ENCODE measurements at places on chromosomes 6 and 20.

- DNase-seq, result no peak
Observed at GRCh38 chr6:37289931-37290330, 32.0 kb upstream of the TMEM217 start.

DNA sequence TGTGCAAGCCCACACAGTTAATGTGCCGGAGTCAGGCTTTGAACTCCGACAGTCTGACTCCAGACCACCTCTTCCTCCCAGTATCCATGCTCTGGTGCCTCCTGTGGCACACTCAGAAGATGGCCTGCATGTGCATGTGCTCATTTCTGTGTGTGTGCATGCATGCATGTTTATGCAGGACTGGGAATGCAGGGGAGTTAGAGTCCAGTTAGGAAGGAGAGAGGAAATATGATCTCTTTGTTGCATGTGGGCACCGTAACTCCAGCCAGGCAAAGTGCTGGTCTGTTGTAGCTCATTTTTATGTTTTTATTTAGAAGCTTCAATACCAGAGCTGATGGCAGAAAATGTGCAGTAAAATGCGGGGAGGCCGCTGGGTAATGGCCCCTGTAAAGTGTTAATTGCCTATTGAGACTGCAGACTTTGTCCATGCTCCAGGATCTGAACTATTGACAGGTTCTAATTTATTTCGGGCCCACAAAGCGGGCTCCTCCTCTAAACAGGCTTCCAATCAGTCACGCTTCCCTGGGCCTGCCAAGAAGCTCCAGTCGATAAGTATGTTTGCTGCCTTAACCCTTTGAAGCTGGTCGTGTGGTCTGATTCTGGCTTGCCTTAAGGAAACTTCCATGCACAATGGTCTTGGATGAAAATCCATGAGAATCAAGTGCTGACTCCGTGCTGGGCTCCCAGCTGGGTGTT is 248.3 kb downstream of the DHX35 start:
- DNase-seq, result no peak

- no peak for DNase-seq
Observed at GRCh38 chr6:130600880-130601341, 226.3 kb upstream of the SMLR1 start.

GRCh38 chr6:147043994-147044477 is 160.2 kb upstream of the STXBP5 start:
- DNase-seq, result no peak

DNA sequence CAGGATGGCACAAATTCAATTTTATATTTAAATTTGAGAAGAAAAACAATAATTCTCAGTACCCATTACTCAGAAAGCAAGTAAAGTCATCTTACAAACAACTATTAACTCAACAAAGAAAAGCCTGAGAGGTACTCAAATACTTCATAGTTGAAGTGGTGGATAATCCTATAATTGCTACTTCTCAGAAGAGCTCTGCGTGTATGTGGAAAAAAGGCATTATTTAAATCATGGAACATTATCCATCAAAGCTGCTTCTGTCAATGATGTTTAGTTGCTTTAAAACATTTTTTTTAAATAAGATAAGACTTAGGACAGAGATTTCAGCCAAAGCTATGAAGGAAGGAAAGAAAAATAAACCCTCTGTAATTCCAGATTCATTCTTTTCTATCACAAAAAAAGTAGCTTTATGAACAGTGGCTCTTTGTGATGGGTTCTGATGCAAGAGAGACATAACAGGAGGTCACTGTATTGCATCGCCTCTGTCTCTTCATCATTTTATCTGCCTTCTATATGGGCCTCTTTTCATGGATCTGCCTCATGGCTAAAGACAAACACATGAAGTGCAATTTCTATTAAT is 367.9 kb upstream of the SLC35B3 start:
- DNase-seq, result no peak

- no peak for DNase-seq
Observed at GRCh38 chr20:36253036-36253435, 16.8 kb downstream of the AAR2 start.

DNA sequence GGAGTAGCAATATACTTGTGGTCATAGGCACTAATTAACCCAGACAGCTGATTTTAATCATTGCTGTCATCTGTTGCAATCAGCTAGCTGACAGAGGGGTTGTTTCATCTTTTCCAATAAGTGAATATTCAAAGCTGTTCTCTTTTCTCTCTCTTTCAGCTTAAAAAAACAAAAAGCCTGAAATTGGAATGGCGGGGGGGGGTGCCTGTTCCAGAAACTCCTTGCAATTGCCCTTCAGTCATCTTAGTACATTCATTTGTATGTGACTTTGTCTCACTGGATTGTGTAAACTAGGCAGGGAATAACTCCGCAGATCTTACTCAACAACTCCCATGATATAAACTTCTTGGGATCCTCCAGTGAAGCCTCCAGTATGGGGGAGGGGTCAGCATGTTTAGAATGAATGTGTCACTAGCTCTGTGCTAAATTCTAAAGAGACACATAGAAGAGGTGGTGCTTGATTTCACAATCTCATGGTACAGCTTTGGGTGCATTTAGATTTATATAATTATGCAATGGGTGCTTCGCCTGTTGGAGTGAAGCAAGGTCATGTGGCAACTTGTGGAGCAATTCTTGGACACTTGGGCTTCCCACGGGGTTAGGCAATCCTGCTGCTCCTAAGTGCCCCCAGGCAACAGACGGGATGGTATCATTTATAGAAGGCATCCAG is 40.1 kb downstream of the SLC24A3 start:
- DNase-seq, result peak; percentile 57

DNA sequence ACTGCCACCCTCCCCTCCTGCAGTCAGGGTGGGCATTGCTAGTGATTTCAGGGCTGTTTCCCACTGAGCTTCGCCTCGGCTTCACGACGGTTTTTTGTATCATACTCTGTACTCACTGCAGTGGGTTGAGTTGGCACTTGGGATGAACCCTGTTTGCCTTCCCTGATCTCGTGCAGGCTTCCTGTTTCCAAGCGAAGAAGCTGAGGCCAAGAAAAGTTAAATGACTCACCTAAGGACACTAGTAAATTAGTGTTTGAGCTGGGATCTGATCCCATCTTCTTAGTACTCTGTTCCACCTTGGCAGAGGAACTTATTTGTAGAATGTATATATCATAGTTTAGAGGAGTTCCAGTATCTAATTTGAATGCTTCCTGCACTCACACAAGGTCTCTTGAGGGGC is 50.3 kb upstream of the VSTM2L start:
- DNase-seq, result no peak

- no peak for DNase-seq
Observed at GRCh38 chr20:48716541-48716940, 111.3 kb downstream of the PREX1 start.

DNA sequence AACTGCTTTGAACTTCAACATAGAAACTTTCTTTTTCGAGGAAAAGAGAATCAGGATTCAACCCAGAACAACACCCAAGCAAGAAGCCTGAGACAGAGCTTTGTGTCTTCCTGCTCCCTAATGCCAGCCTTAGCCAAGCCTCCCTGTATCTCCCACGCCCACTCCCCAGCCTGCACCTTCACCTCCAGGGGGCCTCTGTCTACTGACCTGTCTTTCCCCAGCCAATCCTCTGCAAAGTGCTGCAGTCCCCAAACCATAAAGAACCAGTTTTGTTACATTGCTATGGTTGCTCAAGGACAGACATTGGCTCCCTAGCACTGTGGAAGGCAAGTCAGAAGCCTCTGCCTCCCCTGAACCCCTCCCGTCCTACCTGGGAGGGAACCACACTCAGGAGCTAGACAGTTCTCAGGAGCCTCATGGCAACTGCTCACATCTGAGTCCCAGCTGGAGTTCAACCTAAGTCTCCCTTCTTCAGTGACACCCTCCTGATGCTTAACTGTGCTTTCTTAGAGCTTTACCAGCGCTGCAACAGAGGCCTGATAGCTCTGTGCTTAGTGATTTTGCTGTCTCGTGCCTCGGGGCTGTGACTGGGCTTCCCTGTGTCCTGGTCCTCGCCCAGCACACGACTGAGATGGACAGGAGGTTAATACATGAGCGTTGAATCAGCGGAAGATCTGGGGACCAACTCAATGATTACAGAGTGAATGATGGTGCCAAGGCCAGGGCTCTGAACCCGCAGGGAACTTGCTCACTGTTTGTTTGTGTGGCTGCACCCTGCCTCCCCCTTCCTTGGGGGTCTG is 101.5 kb upstream of the DUSP22 start:
- no peak for DNase-seq

- no peak for DNase-seq
Observed at GRCh38 chr6:96743496-96743895, 93.8 kb downstream of the GPR63 start.

DNA sequence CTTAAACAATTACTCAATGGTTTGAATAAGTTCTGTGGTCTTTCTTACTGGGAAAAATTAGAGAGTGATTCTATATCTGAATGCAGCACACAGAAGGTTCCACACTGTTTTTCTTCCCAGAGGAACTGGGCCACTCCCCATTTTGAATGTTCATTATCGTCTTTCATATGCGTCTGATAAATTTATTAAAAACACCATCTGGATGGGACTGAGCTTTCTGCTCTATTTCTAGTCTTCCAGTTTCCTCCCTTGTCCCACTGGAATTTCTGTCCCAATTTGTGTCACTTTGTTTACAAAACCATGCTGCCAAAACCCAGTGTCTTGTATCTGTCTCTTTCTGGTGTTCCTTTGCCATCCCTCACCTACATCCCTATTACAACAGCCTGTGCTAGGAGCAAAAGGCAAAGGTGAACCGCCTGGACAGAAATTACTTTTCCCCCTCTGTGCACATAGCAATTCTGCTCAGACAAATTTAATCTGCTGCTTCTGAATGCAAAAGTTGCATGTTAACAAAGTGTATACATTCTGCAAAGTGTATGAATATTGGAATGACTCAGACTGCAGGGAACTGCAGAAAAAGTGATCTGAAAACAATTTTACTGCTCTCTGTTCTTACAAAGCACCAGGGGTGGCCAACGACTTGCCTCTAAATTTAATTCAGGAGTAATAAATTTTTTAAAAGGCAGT is 333.6 kb downstream of the BTBD9 start:
- DNase-seq, result no peak

DNA sequence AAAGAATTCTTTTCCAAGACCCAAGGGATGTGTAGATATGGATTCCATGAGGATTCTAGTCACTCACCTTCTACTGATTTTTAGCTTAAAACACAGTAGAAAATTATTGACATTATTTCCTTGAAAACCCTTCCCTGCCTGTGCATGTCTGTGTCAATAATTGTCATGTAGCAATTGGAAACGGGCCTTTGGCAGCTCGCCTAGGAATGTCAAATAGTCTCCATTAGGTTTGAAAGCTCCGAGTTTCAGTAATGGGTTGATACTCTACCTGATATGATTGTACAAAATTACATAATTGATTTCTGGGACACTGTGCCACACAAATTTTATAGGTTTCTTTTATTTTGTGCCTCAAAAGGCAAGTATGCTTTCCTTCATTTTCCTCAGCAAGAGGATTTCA is 515.2 kb upstream of the ARID1B start:
- no peak for DNase-seq

- DNase-seq, result no peak
Observed at GRCh38 chr6:93915961-93916360, 496.6 kb upstream of the EPHA7 start.

- DNase-seq, result peak; percentile 60
Observed at GRCh38 chr6:169158174-169158573, 95.5 kb downstream of the THBS2 start.

- no peak for DNase-seq
Observed at GRCh38 chr20:49400410-49400809, 82.1 kb downstream of the KCNB1 start.

DNA sequence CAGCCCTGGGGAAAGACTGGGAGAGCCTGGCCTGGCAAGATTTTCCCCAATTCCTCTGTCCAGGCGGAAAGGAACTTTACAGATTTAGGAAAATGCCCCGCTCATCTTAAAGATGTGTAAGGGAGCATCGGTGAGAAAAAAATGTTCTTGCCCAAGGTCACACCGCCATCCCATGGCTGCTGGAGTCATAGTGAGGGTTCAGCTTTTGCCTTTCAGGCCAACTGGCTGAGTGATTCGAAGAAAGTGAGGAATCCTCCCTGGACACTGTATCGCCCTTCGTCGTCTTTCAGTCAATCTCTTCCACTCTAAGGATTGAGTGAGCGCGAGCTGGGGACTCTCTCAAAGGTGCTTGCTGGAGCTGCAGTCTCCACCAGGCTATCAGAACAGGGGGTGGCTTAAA is 1.4 kb downstream of the WFDC2 start:
- DNase-seq, result no peak

DNA sequence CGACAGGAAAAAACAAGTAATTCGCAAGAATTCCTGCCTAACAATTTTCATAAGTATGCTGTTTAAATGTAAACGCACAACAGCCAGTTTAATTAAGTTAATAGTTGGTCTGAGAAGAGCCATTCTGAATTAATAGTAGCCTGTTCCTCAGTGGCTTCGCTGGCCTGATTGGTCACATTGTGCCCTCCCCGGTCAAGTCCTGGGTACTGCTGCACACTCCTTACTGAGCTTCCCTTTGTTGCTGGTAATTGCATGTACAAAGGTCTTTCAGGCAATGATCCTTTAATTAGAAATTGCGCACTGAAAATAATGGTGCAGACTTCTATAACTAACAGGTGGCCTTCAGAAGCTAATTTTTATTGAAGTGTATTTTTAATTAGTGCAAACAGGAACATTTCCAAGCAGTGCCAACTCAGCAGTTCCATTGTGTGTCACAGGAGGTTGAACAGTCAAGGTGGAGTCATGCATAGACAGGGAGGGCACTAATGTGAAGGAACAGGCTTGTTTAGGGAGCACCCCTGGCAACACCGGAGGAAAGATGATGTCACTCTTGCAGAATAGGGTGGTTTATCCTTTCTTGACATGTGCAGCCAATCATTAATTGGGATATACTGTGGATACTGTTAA is 92.6 kb upstream of the SLC22A23 start:
- DNase-seq, result no peak

- no peak for DNase-seq
Observed at GRCh38 chr6:44094403-44095242, 32.6 kb downstream of the MRPL14 start.

DNA sequence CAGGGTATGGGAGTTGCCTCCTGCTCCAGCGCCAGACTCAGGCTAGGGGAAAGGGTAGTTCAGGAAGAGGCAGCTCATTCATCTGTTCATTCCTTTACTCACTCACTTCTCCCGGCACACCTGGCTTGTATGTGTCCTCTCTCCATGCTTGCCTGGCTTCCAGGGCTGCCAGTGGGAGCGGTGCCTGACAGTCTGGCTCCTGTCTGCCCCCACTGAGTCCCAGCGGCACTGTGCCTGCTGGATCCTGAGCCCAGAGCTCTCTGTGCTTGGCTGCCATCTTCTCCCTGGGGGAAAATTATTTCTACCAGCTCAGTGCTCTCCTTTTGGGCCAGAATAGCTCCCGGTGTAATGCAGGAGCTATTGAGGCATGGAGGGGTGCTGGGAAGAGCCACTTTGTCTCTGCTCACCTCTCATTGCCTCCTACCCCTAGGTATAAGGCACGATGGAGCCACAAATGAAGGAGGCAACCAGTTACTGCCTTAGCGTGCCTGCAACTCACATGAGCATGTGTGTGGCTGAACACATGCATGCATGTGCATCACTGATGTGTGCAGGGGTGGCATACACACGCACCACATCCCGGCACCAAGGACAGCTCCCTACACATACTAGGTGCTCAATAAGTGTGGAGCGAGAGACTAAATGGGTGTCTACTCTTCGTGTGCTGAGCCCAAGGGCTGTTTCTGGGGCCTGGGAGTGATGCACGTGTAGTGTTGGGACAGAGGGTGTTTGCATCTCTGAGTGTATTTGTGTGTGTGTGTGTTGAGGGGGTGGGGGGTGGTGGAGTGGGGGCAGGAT is 46.6 kb downstream of the CDH22 start:
- DNase-seq, result no peak

All from AG09319 (cell line).